ENCODE measurements at places on chromosomes 6 and 20.
A peak's percentile ranks its signal among the peaks of the same experiment; 100 is the strongest.

DNA sequence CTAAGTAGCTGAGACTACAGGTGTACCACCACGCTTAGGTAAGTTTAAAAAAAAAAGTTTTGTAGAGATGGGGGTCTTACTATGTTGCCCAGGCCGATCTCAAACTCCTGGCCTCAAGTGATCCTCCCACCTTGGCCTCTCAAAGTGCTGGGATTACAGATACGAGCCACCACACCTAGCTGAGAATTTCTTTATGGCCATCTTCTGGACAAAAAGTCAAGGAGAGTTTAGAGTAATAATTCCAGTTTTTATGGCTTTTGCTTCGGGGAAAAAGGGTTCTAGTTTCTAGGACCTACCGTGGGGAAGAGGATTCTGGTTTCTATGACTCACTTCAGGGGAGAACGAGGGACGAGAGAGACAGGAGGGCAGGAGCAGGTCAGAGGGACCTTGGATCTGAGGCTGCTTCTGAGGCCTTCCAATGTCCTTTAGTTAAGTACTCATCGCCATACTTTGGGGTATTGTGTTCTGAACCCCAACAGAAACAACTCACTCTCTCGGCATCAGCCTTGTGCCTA is 69.3 kb upstream of the IER3 start:
- DNase-seq = no peak

DNA sequence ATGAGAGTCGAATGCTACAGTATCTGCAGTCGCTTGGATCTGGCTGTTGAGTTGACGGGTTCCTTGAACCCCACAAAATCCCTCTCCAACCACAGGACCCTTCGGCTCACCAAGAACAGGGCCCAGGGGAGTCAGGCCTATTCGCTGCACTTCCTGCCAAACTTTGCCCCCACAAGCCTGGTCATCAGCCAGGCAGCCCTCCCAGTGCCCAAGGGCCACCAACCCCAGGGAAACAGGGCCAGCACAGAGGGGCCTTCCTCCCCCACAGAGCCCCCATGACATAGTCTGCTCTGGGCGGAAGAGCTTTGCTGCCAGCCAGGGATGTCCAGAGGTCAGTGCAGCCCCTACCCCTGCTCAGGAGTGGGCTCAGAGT is 34.5 kb upstream of the MRGBP start:
- DNase-seq = no peak

GRCh38 chr20:15837563-15837962 is 735.7 kb downstream of the KIF16B start:
- DNase-seq = no peak

- no peak for DNase-seq
Observed at GRCh38 chr6:25504661-25505060, 147.4 kb upstream of the SCGN start.

DNA sequence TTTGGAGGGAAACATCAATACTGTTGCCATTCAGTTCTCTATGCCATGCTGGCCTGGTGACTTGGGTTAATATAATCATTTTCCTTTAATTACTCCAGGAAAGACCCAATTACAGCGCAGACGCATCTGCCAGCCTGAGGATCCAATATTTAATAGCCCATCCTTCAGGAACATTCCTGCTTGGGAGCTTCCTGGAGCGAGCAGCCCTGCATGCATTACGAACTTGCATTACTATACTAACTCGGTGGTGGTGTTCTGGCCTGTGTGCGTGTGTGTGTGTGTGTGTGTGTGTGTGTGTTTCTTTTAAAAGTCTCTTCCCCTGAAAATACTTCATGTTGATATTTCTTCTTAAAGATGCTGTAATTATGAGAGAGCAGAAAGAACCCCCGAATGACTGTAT is 26.5 kb downstream of the PMEPA1 start:
- DNase-seq = no peak

DNA sequence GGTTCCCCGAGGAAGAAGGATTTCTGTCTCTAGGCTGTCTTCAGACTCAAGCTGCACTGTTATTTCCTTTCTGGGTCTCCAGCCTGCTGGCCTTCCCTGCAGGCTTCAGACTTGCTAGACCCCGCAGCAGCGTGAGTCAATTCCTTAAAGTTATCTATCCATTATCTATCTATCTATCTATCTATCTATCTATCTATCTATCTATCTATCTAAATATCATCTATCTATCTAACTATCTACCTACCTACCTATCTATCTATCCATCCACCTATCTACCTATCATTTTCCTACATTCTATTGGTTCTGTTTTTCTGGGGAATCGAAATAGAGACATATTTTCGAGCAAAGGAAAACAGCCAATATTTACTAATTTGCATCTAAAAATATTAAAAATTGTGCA is 48.7 kb upstream of the BMP6 start:
- no peak for DNase-seq

GRCh38 chr6:169887529-169888140 is 136.2 kb downstream of the ERMARD start:
- no peak for DNase-seq

GRCh38 chr20:1437235-1437904 is 29.3 kb downstream of the NSFL1C start:
- DNase-seq = peak; percentile 42

DNA sequence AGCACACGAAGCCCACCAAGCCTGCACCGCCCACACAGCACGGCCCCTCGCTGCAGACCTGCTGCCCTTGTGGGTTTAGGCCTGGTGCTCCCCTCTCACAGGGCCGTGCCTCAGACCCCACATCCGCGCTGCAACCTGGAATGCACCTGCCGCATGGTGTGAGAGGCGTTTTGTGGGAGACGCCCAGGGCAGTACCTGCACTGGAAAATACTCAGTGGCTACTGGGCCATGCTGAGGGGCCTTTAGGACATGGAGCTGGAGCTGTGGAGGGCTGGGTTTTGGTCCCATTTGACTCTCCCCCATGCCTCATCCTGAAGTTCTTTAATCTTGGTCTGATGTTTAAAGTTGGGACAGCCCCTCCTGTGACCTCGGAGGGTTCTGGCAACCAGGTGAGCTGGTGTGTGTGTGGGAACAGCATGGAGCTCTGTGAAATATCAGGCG is 116.3 kb downstream of the ERMARD start:
- peak; percentile 17 for DNase-seq

GRCh38 chr6:134908906-134909516 is 40.9 kb downstream of the ALDH8A1 start:
- DNase-seq = no peak

All from mesothelial cell of epicardium (in vitro differentiated cells).